ENCODE measurements at places on chromosomes 4 and X.
A peak's percentile ranks its signal among the peaks of the same experiment; 100 is the strongest.

DNA sequence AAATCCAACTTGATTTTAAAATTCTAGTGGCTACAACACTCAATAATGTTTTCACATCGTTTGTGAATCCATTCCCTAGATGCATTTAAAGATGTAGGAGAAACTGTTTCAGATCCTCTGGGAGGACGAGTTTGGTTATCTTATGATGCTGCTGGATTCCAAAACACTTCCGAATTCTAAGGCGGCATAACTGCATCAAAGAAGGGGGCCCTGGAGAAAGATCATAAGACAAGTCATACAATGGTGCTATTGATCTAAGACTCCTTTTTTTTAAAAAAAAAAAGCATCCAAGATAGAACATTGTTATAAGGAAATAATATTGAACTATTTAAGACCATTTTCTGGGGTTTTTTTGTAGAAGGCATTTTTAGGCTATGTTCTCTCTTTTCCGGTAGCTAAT, 25.5 kb downstream of the ASB9 start:
- DNase-seq, result no peak

- DNase-seq, result peak; percentile 19
These were observed 175.5 kb upstream of the GPRIN3 start for GRCh38 chr4:89482926-89483595.

DNA sequence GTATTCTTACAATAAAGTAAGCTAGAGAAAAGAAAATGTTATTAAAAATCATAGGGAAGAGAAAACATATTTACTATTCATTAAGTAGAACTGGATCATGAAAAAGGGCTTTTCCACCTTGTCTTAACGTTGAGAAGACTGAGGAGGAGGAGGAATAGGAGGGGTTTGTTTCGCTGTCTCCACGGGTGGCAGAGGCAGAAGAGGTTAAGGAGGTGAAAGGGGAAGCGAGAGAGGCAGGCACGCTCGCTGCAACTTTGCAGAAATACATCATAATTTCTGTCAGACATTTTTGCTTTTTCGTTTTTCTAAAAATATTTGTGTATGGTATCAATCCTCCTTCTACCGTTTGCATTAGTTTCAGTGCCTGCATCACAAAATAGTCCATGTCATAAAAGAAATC, 2375.1 kb upstream of the AGA start:
- no peak for DNase-seq

GRCh38 chr4:142960126-142960525, 114.0 kb upstream of the INPP4B start:
- DNase-seq, result peak; percentile 41

GRCh38 chrX:154396973-154397887, 947 bp upstream of the RPL10 start:
- peak; percentile 64 for DNase-seq

DNA sequence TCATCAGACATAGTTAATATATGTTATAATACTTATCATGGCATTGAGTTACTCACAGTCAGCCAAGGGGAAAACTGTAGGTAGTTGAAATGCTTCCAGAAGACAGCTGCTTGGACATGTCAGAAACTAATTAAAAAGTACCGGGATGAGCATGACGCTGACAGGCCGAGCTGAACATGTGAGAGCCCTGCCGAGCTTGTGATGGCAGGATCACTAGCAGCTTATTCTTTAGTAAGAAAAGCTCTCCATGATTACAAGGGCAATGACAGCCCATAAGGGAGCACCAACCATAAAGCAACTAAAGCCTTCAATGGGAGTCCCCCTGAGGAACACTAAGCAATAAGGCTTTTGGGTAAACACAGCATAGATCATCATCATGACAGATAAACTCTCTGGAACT, 435.6 kb downstream of the TLL1 start:
- DNase-seq, result no peak

DNA sequence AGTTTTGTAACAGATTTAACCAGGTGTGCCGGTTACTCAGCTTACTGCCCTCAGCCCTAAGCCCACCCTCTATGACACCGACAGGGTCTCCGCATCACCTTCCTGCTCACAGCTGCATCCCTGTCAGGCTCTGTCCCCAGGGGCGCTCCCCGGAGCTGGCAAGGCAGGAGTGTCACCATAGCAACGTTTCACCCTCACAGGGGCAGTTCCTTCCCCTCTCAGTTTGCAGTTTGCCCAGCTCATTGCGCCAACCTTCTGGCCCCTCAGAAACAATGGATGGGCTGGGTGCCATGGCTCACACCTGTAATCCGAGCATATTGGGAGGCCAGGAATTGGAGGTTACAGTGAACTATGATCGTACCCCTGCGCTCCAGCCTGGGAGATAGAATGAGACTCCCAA, 42.6 kb downstream of the RGS12 start:
- DNase-seq, result no peak

DNA sequence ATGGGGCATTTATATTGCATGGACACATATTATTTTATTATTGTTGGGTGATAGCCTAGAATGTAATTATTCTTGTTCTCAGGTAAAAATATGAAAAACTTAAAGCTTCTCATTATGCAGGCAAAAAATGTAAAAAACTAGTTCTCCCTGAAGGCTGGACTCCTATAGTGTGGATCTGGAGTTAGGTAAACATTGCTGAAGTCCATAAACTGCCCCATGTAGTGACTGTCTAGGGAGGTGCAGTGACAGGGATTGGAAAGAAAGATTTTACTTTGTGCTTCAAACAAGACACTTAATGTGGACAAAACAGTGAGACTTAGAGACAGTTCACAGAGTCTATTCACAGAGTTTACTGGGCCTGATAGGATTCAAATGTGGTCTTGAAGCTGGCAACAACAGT, 17.0 kb downstream of the ADH6 start:
- DNase-seq, result no peak

- no peak for DNase-seq
These were observed 35.8 kb downstream of the KDM6A start for GRCh38 chrX:44908827-44909226.

DNA sequence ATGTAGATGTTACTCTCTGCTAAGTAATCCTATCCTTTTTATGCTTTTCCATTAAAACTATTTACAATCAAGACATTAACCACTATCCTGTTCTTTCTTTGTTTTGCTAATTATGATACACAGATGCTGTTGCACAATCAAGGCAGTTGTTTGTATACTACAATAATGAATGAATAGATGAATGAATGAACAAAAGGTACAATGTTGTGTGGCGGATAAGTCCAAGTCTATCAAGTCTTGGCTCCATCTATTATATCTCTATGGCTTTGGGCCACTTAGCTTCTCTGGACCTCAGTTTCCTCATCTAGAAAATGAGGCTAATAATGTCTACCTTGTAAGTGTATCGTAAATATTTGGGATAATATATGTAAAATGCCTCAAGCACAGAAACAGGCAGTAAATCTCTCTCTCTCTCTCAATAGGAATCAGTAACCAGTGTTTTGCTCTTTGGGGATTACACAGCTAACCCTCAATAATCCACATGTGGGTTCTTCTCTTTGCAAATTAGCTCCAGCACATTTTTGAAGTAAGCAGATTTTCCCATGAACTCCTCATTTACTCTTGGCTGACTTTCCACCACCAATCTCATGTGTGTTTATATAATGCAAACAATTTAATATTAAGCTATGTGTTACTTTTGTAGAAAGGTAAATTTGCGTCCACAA, 27.8 kb upstream of the TSPAN5 start:
- DNase-seq, result no peak

- no peak for DNase-seq
These were observed 9.0 kb downstream of the SORBS2 start for GRCh38 chr4:185803022-185803421.

GRCh38 chrX:132375941-132376340, 112.9 kb downstream of the MBNL3 start:
- no peak for DNase-seq

DNA sequence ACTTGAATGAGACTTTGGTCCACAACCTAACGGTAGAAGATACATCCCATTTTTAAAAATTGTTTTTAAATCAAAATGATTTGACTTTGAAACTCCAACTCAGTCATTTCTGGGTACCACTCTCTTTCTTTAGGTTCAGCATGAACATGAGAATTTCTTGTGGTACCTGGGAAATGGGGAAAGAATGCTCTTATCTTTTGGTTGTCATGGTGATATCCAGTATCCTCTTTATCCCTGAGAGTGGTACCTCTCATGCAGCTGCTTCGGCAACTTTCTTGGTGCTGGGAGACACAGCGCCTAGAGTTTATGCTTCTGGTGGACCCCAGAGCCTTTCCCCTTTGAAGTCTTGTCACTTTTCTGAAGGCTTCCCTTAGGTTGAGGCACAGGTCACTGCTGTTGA, 465.1 kb upstream of the FAT1 start:
- DNase-seq, result no peak

DNA sequence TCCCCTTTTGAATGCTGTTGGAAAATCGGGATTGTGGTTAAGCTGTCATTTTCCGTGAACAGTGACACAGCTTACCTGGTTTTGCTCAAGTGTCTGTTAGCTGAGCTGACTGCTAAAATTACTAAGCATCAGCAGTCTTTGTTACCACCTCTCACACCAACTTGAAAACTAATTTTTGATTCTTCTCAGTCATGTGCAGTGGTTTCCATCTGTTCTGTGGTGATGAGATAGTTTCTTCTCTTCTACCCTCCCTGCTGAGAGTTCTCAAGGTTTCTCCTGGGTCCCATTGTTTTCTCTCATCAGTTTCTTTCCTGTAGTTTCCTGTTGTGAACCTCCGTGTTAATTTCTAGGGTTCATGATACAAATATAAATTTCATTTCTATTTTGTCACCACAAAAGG, 225.6 kb downstream of the ARHGAP10 start:
- DNase-seq, result no peak

- DNase-seq, result no peak
These were observed 127.6 kb upstream of the HCCS start for GRCh38 chrX:10983526-10983925.

GRCh38 chrX:40867352-40867751, 132.0 kb upstream of the MED14 start:
- DNase-seq, result peak; percentile 52

- DNase-seq, result no peak
These were observed 531.0 kb downstream of the SMARCA1 start for GRCh38 chrX:128992107-128992971.

- DNase-seq, result no peak
These were observed 253.1 kb upstream of the GPC4 start for GRCh38 chrX:133668225-133668931.

DNA sequence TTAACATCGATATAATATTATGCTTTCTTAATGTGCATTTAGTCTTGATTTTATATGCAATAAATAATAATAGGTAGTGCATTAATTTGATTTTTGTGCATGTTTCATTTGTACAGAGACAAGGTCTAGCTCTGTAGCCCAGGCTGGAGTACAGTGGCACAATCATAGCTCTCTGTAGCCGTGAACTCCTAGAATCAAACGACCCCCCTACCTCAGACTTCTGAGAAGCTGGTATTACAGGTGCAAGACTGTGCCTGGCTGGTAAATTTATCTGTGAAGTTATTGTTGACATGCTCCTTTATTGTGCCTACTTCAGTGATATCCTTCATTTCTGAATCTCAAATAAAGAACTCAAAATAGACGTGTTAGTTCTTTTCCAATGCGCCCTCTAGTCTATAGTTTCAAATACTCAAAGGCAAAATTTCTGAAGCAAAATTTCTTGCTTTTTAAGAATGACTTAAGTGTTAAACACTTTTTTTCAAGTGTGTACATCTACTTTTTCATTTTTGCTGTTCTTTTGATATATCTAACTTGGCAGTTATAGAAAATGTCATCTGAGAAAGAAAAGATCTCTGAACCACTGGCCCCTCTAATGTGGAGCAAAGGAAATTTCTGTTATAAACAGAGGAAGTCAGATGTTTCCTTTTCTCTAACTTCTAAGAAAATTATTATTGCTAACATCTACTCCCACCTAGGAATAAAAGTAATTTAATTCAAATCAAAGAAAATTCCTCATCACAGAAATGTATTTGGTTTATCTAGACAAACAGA, 28.3 kb upstream of the GUCY1A1 start:
- DNase-seq, result no peak

- DNase-seq, result no peak
These were observed 199.5 kb upstream of the HS3ST1 start for GRCh38 chr4:11628093-11628725.

GRCh38 chr4:157992038-157992705, 180.7 kb downstream of the GASK1B start:
- DNase-seq, result peak; percentile 81

DNA sequence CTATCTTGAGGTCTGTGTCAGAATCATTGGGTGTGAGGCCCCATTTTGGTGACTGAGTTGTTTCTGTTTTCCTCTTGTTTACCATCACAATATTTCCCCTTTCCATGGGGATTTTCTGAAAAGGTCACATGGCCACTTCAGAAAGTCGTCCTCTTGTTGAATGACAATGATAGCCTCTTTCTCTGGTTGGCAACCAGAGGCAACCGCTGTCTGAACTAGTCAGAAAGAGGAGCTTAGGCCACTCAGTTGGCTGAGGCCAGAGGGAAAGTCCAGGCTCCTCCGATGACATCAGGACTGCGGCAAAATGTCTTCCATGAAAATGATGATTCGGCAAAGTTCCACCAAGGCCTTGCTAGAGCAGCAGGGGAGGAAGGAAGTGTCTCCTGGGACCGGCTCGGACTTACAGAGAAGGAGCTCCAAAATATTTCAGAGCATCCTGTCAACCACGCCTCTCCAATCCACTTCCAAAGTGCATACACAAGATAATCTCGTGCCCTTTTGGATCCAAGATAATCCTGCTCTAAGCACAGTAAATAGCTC, 19.1 kb upstream of the RBM47 start:
- DNase-seq, result no peak

DNA sequence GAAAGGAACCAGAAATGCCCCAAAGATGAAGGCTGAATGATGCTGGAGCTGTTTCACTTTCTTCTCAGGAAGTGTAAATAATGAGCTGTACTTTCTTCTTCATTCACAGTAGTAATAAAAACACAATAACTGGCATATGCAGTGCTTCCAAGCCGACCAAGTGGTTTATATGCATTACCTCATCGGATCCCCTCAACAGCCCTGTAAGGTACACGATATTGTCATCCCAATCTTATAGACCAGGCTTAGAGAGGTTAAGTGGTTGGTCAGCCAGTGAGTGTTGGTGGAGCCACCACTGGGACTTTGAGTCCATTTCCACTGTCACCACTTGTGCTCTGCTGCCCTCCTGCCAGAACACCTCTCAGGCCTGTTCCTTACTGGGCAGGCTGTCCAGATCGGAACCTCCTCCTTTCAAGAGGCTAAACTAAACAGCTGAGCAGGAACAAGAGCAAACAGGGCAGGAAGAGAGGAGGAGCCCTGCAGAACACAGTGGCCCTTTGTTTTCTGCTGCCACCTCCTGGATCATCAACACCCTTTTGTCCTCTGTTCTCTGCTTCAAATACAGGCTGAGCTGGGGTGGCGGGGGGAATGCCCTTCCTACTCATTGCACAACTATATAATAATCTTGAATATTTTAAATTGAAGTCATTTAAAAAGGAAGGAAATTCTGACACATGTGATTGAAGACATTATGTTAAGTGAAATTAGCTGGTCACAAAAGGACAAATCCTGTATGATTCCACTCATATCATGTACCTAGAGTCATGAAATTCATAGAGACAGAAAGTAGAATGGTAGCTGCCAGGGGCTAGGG, 112.5 kb upstream of the ATP6AP2 start:
- peak; percentile 57 for DNase-seq

Data from LHCN-M2 (cell line).